ENCODE measurements at places on chromosomes 6 and 20.

DNA sequence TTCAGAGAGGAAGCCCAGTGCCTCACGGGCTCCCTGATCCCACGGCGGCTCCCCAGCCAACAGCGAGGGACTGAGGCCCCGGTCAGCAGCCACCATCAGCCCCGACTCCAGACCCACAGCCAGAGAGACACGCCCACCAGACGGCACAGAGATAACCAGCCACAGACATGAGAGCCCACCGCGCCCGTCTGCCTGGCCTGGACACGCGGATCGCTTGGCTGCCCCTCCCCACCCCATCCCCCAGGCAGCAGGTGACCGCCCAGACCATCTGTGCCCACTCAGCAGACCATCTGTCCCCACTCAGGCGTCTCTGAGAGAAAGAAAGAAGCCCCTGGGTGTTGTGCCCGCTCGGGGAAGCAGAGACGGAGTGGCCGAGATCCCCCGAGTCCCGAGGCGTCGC, 55.5 kb upstream of the CHRNA4 start:
- no peak overlapping the region for H3K27ac ChIP-seq
- no peak overlapping the region for H3K4me3 ChIP-seq
- peaks cover 7% of the 10 kb centered on the region for H3K4me1 ChIP-seq
- H3K36me3 ChIP-seq: no peaks in the 10 kb centered on the region
- DNase-seq: no peak

DNA sequence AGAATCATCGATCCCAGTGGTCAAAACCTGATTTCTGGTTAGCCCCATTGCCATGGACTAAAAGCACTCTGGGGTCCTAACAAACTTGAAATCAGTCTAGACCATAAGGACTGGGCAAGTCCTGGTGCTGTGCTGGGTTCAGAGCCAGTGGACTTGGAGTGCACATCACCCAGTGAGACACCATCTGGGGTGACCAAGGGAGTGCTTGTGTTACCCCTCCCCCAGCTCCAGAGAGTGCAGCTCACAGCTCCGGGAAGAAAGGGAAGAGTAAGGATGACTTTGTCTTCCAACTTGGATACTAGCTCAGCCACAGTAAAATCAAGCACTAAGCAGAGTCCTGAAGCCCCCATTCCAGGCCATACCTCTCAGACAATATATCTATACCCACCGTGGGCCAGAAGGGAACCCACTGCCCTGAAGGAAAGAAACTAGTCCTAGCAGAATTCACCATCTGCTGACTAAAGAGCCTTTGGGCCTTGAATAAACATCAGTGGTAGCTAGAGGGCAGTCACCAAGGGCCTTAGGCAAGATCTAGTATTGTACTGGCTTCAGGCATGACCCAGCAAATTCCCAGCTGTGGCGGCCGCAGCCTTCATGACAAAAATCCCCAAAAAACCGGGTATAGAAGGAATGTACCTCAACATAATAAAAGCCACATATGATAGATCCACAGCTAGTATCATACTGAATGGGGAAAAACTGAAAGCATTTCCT, 153.5 kb upstream of the OGFRL1 start:
- H3K4me1 ChIP-seq: peaks cover 10% of the 10 kb centered on the region
- H3K4me3 ChIP-seq: no peak overlapping the region
- H3K36me3 ChIP-seq: no peaks in the 10 kb centered on the region
- H3K27me3 ChIP-seq: no peaks in the 10 kb centered on the region
- no peak overlapping the region for H3K27ac ChIP-seq
- no peak for DNase-seq

DNA sequence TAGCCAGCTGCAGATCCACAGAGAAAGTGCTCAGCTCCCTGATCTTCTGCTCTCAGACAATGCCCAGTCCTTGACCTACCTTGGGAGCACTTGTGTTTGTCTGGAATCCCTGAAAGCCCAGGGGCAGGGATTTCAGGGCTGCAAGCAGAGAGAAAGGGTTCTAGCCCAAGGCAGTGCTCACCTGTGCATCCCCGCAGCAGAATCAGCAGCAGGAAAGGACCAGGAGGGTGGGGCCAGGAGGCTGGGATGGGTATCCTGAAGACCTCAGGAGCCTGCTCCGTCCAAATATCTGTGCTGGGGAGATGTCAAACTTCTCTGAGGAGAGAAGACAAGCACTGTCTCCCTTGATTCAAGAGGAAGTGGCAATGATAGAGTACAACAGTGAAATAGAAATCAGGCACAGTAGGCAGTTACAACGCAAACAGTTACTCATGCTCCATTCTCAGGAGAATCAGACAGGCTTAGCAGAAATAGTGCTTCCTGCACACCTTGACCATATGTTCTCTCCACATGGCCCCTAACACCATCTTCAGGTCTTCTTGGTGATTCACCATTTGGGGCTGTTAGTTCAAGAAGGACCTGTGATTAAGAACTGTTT, 28.7 kb upstream of the SIRPG start:
- H3K4me3 ChIP-seq: no peak overlapping the region
- H3K36me3 ChIP-seq: peaks cover 3% of the 10 kb centered on the region
- no peak overlapping the region for H3K27ac ChIP-seq
- peaks cover 16% of the 10 kb centered on the region for H3K27me3 ChIP-seq

- no peak overlapping the region for H3K4me3 ChIP-seq
- DNase-seq: no peak
- H3K36me3 ChIP-seq: no peaks in the 10 kb centered on the region
- no peaks in the 10 kb centered on the region for H3K4me1 ChIP-seq
- H3K27me3 ChIP-seq: no peaks in the 10 kb centered on the region
Measured at GRCh38 chr6:41713650-41714291, 21.6 kb downstream of the TFEB start.

DNA sequence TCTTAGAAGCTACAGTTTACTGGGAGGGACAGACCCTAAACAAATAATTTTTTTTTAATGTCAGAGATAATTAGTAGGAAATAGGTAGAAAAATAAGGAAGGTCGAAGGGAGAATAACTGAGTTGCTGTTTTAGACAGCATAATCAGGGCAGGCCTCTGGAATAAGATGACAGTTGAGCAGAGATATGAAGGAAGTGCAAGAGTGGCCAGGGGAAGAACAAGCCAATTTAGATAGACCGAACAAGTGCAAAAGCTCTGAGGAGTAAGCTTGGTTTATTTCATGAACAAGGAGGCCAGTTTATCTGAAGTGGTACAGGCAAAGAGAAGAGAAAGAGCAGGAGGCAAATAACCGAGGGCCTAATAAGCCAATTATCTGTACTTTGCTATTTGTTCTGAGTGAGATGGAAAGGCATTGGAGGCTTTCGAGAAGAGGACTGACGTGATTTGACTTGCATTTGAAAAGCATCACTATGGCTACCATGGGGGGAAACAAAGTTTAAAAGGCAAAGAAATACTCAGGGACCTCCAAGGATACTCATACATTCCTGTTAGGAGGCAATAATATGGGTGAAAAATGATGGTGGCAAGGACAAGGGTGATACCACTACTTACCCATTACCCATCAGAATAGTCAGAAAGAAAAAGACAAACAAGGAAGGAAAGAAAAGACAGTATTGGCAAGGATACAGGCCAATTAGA, 19.7 kb downstream of the PROCR start:
- H3K27me3 ChIP-seq: no peaks in the 10 kb centered on the region
- 0 out of 2 replicates have a peak, but pooled peaks cover 3% of the 10 kb centered on the region for H3K4me1 ChIP-seq
- DNase-seq: no peak
- H3K27ac ChIP-seq: no peak overlapping the region

GRCh38 chr20:58168843-58169242, 59.6 kb downstream of the ANKRD60 start:
- H3K4me1 ChIP-seq: peaks cover under 1% of the 10 kb centered on the region
- DNase-seq: no peak
- H3K27ac ChIP-seq: no peak overlapping the region
- H3K4me3 ChIP-seq: no peak overlapping the region

DNA sequence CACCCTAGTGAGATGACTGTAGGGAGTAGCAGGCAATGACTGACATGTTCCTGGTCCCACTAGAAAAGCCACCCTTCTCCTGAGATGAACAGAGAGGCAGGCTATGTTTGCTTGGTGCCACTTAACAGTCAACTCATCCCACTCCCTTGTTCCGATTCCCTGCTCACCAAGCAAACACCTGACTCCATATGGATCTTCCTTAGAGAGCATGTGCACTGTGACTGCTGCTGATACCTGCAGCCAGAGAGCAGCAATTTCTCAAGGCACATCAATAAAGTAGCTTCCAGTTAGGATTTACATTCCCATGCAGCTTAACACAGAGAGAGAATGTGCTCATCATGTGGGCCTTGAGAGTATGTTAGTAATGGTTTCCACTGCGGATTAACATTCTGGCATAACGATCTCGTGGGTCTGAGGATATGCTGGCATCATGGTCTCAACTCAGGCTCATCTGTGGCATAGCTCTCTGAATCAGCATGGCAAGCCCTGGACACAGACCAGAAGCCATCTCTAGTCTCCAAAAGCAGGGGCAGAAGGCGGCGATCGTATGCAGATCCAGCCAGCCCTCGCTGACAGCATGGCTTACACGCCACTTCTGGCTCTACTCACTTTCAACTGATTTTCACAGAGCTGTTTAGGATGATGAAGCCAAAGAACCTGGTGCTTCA, 43.9 kb downstream of the ATXN1 start:
- no peaks in the 10 kb centered on the region for H3K27me3 ChIP-seq
- H3K27ac ChIP-seq: no peak overlapping the region
- no peaks in the 10 kb centered on the region for H3K36me3 ChIP-seq

DNA sequence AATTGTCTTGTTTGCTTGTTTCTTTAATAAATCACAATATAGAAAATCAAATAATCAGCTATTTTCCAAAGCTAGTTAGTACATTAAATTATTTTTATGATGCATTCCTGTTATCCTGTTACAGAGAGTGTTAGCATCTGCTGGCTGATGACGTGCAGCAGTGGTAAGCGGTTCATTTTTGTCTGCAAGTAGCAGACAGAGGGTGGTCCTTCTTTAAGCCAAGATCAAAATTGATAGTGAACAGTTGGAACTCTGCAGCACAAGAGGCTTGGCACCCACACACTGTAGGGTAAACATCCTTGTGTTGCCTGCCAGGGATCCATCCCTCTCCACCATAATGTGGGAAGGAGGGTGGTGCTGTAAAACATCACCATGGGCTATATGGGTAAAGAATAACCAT, 158.3 kb downstream of the FRK start:
- no peak overlapping the region for H3K4me3 ChIP-seq
- H3K4me1 ChIP-seq: no peaks in the 10 kb centered on the region
- H3K36me3 ChIP-seq: no peaks in the 10 kb centered on the region
- H3K27ac ChIP-seq: no peak overlapping the region
- DNase-seq: no peak
- no peaks in the 10 kb centered on the region for H3K27me3 ChIP-seq

DNA sequence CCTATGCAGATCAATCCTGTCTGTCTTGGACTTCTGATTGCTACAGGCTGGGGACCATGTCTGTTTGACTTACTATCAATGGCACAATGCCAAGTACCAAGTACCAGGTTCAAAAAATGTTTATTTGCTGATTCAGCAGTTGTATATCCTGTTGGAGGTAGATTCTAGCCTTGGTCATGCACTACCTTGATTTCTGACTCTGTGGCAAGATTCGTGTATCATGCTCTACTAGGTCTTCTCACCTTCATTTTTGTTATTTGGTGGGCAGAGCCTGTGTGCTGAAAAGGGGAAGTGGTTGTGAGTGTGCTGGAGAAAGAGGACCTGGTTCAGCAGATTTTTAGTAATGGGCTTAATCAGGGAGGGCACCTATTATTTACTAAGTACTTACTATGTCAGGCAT, 192.4 kb upstream of the MYLIP start:
- no peak for DNase-seq
- H3K36me3 ChIP-seq: peaks cover 48% of the 10 kb centered on the region
- H3K27me3 ChIP-seq: peaks cover 4% of the 10 kb centered on the region
- H3K4me1 ChIP-seq: no peaks in the 10 kb centered on the region
- no peak overlapping the region for H3K4me3 ChIP-seq
- H3K27ac ChIP-seq: no peak overlapping the region

- no peaks in the 10 kb centered on the region for H3K27me3 ChIP-seq
- no peak for DNase-seq
- H3K36me3 ChIP-seq: peaks cover 65% of the 10 kb centered on the region
- H3K4me1 ChIP-seq: peaks cover 12% of the 10 kb centered on the region
Measured at GRCh38 chr20:57375652-57376230, 15.5 kb upstream of the RBM38 start.

DNA sequence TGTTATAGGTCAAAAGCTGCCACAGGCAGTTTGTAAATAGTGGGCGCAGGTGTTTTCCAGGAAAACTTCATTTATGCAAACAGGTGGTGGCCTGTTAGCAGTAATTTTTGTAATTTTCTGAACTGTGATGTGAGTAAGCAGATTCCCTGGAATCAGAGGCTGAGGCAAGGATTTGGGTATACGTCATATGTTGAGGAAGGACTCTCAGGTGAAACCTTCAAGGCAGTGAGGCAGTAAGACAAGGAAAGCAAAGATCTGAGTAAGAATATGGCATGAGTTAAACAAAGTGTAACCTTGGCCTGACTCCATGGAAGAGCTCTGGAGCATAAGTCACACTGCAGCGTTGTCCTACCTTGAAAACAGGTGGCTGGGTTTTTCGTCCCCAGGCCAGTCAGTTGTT, 291.1 kb upstream of the BTBD3 start:
- no peak for DNase-seq
- H3K4me3 ChIP-seq: no peak overlapping the region
- no peaks in the 10 kb centered on the region for H3K4me1 ChIP-seq
- no peaks in the 10 kb centered on the region for H3K27me3 ChIP-seq

- no peaks in the 10 kb centered on the region for H3K27me3 ChIP-seq
- H3K4me1 ChIP-seq: no peaks in the 10 kb centered on the region
- H3K27ac ChIP-seq: no peak overlapping the region
- no peak overlapping the region for H3K4me3 ChIP-seq
- peaks cover 5% of the 10 kb centered on the region for H3K36me3 ChIP-seq
Measured at GRCh38 chr6:113169484-113169883, 687.7 kb upstream of the MARCKS start.

DNA sequence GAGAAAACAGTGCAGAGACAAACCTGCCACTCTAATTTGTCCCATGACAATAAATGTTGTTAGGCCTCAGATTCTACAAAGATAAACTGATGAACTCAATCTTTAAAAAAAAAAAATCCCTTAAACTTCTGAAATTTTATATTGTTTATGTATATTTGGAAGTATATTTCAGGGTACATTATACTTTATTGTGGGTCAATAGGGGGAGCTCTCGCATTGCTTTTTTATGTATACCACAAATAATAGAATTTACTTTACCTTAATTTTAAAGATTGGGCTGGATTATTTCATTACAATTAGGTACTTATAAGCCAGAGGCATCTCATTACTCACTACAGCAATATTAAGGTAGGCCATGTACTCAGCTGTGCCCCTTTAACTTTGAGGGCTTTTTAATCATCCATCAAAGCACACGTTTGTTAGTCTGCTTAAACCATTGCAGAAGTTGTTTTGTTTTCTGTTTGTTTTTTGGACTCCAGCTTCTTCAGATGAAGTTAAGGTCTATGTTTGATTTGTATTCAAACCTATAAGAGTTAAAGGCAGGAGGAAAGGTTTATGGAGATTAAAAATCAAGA, 56.3 kb upstream of the EYA4 start:
- no peak for DNase-seq
- H3K27ac ChIP-seq: no peak overlapping the region
- no peaks in the 10 kb centered on the region for H3K36me3 ChIP-seq
- H3K4me1 ChIP-seq: peaks cover 35% of the 10 kb centered on the region
- H3K27me3 ChIP-seq: no peaks in the 10 kb centered on the region
- H3K4me3 ChIP-seq: no peak overlapping the region
